Activated naive CD4-positive, alpha-beta T cell treated with anti-CD3 and anti-CD28 coated beads for 36 hours (primary cell): ENCODE measurements at places on chromosomes 1 and 21. TPM values are rescaled to one million over a fixed set of nuclear protein-coding genes. Genes with fewer than 3 reads are reported as not detected.
A peak's percentile ranks its signal among the peaks of the same experiment; 100 is the strongest.

PARK7 gene
- 373 TPM for total RNA-seq

TMIGD3 gene
- not detected for total RNA-seq

OR6K6 gene
- not detected for total RNA-seq

SERPINC1 gene
- not detected for total RNA-seq

SELENBP1 gene
- total RNA-seq: not detected

NFIA gene
- 0.98 TPM for total RNA-seq

SLFNL1 gene
- total RNA-seq: 0.12 TPM

PTGER3 gene
- not detected for total RNA-seq

CCDC181 gene
- total RNA-seq: 0.17 TPM

FLG gene
- total RNA-seq: not detected

EDARADD gene
- not detected for total RNA-seq

DMBX1 gene
- not detected for total RNA-seq

GRCh38 chr21:46022551-46023525 is 41.3 kb downstream of the COL6A1 start:
- DNase-seq: no peak

DNA sequence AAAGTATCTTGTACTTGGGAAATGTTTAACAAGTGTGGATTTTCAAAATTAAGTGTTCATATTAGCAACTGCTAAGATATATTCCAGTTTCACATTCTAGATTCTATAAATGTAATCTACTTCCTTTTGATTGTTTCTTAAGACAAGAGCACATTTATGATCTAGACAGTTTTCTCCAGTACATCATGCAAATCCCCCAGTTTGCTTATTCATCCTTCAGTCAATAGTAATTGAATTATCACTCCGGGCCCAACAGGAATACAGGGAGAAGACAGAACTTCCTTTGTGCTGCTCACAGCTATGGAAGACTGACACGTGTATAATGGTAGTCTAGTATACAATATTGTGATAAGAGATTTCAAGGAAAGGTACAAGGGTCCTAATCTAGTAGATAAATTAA is 14.5 kb downstream of the PLA2G4A start:
- DNase-seq: no peak

GRCh38 chr1:61504852-61505390 is 220.0 kb downstream of the TM2D1 start:
- no peak for DNase-seq

- no peak for DNase-seq
These were observed 61.5 kb upstream of the KLHDC7A start for GRCh38 chr1:18419113-18419844.

GRCh38 chr1:14106126-14106525 is 406.1 kb downstream of the PRDM2 start:
- DNase-seq: no peak

DNA sequence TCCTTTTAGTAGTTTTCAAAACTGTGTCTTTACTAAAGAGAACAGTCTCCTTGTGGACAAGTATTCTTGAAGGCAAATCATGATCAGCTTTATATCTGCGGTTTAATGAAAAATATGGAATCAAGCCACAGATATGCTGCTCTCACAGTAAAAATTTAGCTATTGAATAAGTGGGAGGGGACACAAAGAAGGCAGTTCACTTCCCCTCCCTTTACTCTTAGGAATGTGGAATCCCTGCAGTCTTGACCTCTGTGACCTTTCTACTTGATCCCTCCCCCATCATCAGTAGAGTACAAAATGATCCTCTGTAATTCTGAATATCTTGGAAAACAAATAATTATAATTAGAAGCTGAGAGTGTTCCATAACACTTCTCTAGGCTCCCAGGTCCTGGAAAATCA is 136.7 kb upstream of the HOOK1 start:
- no peak for DNase-seq

- DNase-seq: no peak
These were observed 42.8 kb downstream of the CNN3 start for GRCh38 chr1:94884106-94884505.

- no peak for DNase-seq
These were observed 79.8 kb upstream of the HAO2 start for GRCh38 chr1:119288751-119289150.

DNA sequence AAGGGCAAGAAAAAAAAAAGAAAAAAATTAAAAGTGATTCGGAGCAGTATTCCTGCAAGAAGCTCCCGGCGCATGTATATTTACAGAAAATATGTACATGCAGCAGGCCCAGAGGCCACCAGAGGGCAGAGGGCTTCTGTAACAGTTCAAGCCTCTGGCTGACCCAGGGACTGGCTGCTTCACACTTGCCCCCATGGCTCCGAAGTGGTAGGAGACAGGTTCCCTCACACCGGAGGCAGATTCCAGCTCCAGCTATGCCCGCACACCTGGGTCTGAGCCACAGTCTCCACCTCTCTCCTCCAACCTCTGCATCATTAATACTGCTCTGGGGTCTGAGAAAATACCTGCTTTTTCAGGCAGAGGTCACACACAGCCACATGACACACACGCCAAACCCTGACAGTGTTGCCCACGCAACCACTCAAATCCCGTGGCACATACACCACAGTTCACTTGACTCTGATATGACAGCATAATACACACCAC is 2.2 kb upstream of the ARHGAP30 start:
- DNase-seq: peak; percentile 72

DNA sequence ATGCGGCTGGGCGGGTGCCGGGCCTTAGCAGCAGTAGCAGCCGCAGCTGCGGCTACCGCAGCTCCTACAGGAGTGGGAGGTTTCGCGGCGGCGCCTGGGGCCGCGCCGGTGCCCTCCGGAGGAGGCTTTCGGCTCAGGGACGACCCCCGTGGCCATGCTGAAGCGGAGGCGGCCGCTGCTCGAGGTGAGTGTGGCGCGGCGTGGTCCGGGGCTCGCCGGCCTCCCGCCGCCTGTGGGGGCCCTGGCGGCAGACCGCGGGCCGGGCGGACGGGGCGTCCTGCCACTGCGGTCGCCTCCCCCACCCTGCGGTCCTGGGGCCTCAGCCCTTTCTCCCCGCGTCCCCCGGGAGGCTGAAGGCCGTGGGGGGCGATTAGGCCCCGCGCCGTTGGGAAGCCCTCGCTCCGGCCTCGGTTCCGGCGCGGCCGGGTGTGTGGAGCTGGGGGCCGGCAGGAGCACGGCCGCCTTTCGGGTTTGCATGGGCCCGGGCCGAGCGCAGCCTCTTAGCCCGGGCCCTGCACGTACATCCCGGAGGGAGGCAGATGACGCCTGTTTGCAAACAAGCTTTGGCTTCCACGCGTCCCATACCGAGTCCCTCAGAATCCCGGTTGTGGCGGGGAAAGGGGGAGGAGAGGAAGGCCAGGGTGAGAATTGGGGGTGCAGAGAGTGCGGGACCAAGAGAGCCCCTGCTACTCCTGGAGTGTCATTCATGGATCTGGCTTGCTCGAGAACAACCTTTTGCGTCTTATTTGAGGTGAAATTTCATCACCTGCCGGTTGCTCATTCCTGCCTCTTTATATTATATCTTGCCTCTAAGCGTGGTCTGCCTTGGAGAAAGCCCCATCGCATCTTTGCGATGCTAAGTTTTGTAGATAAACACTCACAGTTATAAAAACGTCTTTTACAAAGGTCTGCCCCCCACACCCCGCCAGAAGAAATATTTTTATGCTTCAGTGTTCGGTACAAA is 613 bp downstream of the ZFYVE9 start:
- DNase-seq: peak; percentile 36

GRCh38 chr1:21779613-21780521 is 3.1 kb downstream of the USP48 start:
- DNase-seq: peak; percentile 85

- DNase-seq: no peak
These were observed 110.6 kb downstream of the HS2ST1 start for GRCh38 chr1:87024936-87025540.

- DNase-seq: no peak
These were observed 225.3 kb downstream of the MRPL39 start for GRCh38 chr21:25381936-25382452.

GRCh38 chr1:91919962-91920361 is 29.2 kb upstream of the BRDT start:
- DNase-seq: no peak

- DNase-seq: no peak
These were observed 133.4 kb downstream of the EDEM3 start for GRCh38 chr1:184621260-184621659.

DNA sequence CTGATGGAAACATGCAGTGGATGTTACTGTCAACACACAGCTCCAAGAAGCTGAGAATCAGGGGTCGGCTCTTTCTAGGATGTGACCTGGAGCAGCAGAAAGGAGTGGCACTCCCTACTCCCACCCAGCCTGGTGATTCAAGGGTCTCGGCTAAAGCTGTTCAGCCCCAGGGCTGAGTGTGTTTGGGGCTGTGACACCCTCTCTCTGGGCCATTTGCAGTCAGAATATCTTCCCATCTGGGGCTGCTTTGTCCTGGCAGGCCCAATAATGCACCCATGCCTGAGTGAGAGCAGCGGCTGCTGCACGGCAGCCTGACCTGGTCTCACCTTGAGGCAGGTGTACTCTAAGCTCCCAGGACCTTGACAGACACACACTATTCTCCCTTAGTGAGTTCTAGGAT is 52.5 kb upstream of the AJAP1 start:
- no peak for DNase-seq

GRCh38 chr1:19240673-19241538 is 10.4 kb downstream of the EMC1 start:
- peak; percentile 85 for DNase-seq

DNA sequence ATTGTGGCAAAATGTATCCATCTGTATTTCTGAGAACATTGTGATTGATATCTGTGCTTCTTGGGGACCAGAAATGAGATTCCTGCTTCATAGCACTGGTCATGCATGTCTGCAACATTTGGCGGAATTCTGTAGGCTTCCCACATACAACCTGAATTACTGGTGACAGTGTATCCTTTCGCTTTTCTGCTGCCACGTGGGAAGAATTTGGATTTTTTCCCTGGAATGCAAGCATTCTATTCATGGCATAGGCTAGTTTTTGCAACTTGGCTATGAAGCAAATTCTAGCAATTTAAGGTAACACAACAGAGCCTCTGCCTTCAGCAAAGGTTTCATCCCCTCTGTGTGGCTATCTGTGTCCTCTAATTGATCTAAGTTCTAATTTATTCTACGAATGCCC is 85.9 kb downstream of the BCAR3 start:
- DNase-seq: no peak

GRCh38 chr1:13469343-13469742 is 44.5 kb downstream of the LRRC38 start:
- peak; percentile 13 for DNase-seq

DNA sequence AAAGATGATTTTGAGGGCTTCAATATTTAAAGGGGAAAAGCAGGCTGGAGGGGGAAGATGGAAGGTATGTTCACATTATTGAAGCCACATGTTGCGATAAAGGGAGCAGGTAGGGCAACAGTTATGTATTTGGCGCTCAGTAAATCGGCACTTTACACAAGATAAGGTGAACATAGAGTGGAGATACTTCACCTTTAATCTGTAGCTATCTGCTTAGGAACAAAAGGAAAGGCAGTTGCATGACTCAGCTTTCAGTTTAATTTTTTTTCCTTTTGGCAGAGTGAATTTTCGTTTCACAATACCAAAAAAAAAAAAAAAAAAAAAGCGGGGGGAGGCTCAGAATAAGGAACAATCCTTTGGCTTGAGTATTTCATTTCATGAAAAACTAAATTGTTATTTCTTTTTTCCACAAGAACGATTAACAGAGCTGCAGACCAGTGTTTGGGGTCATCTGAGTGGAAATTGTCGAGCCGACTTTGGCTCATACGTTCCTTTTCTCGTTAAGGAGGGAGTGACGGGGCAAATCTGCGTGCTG is 1.1 kb upstream of the COQ8A start:
- DNase-seq: no peak

GRCh38 chr1:65632235-65632634 is 160.5 kb upstream of the PDE4B start:
- no peak for DNase-seq

- peak; percentile 37 for DNase-seq
These were observed 16.9 kb upstream of the GNG12 start for GRCh38 chr1:67850151-67850551.

DNA sequence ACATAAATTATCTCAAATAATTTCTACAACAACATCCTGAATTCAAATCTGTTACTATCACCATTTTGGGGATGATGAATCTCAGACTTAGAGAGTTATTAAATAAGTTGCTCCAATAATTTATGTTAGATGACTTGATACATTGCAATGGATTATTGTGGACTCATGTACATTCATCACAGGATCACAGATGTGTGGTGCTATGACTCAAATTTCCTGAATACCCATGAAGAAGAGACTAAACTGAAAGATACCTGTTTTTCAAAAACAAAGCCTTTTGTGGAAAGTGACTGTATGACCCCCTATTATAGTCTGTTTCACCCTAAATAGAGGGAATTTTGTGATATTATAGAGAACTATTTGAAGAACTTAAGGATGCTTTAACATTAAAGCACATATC is 315.0 kb downstream of the PLA2G4A start:
- no peak for DNase-seq

- DNase-seq: no peak
These were observed 67.8 kb upstream of the SMYD2 start for GRCh38 chr1:214213136-214213535.

DNA sequence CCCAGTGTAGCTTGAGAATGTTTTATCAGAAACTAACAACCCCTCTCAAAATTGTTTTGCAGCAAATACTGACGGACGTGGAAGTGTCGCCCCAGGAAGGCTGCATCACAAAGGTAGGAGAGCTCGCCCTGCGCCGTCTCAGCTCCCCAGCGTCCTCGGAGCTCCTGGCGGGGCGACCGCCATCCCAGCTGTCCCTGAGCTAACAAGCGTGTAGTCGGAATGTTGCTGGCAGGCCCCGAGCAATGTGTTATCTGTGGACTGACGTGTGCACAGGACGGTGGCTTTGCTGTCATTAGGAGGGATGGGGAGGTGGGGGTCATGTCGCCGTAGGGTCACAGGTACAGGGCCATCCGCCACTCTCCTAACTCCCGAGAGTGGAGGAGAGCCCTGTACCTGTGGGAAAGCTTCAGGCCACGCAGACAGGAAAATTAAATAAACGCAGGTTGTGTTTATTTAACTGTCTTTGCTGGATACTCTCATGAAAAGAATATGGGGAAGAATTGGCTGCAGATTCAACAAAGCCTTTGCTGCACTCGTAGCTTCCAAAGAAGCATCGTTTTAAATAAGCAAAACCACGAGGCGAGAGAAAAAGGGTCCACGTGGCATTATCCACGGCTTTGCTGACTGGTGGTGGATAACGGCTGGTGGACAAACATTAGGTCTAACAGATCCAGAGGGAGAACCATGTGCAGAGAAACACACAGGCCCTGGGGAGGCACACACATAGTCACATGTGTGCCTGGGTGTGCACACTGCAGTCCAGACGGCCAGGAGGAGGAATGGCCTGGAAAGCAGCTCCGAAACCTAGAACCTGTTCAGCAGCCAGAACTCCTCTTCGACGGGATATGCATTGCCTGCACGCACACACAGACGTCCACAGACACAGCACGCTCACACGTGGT is 175.3 kb downstream of the PRDM16 start:
- no peak for DNase-seq

GRCh38 chr1:235327559-235328270 is at the start of gene ARID4B:
ARID4B (minus strand) TSS chr1:235328179; CDS start chr1:235326919, 1,260 bp downstream.
- DNase-seq: no peak
